ENCODE measurements at places on chromosomes 6 and 20.

GRCh38 chr6:18264219-18264922, at the start of gene DEK:
Gene DEK, minus strand, starts transcription at chr6:18264530. Its CDS starts 543 bp downstream, at chr6:18263987.
- peak; percentile 85 for DNase-seq

DNA sequence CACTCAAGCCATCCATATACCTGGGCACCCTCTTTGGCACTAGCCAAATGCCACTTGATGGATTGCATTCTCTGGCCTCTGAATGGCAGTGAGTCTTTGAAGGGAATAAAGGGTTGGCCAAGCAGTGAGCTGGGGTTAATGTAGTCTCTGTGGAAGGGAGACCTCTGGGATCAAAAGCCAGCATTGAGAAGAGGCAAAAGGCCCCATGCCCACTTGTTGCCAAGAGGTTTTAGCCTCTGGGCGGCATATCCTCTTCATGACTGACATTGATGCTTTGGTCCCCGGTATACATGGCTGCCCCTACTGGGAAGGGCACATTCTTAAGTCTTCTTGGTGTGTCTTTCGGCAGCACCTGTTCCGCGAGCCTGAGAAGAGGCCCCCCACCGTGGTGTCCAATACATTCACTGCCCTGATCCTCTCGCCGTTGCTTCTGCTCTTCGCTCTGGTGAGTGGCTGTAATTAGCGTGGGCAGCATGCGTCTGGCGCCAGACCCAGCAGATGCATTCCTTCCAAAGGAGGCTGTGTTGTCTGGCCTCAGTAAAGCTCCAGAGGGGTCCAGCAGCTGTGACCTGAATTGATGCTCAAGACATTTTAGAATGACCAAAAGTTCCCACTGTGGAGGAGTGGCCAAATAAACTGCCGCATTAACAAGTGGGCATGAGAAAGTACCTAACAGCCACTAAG, 29.5 kb downstream of the GHRH start:
- DNase-seq: no peak

DNA sequence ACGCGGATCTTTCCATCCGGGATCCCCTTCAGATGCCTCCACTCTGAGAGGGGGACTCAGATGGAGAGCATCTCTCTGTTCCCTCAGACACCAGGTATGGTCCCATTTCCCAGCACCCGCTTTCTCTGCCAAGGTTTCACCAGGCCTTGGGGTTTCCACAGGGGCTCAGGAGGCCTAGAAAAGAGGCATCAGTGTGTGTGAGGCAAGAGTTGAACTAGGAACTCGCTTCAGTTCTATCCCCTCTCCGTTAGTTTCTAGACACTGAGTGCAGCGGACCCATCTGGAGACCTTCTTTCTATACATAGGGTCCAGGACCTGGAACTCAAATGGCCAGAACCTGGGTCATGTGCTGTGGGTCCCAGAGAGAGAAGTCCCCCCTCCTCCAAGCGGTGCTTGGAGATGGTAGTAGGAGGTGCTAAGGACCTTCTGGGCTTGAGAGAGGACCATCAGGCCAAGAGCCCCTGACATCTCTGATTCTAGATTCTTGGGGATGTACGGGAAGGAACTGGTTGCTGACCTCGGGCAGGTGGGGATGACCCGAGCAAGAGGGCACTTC, 2.1 kb downstream of the SLC12A5 start:
- no peak for DNase-seq

DNA sequence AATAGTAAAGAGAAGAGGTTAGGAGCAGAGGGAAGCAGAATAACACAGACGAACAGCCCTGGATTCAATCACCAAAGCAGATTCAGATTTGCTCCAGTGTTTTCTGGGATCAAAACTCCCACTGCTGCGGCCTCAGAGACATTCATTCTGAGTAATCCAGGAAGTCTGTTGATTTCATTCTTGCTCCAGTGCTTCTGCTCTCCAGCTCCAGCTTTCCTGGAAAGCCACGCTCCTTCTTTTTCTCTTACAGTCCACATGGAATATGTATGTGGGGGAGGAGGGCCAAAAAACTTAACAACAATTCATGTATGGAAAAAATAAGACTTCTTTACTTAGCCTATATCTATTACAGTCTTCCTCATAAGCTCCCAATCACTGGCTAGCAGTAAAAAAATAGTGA, 26.4 kb upstream of the UST start:
- DNase-seq: no peak

- DNase-seq: no peak
Measured at GRCh38 chr20:57940868-57941522, 231.2 kb upstream of the PMEPA1 start.

DNA sequence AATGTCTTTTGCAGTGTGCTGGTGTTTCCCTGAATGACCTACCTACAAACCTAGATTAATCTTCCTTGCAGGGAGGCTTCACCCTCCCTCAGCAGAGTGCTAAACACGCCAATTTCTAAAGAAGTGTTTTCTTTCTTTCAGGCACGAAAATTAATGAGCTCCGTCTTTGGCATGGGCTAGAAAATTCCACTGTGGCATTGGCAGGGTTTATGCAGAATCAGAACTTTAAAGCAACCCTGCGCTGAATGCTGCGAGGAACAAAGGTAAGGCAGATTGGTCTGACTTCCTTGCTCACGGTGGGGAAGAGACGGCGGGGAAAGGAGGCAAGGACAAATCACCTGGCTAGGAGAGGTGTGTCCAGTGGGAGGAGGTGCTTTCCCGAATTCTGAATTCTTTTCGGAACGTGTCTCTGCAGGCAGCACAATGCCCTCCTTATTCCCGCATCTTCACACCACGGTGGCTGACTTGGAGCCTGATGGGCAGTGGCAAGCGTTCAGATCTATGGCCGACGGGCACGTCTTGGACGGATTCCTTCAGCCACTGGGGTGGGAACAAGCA, 6.2 kb upstream of the BANF2 start:
- DNase-seq: no peak

DNA sequence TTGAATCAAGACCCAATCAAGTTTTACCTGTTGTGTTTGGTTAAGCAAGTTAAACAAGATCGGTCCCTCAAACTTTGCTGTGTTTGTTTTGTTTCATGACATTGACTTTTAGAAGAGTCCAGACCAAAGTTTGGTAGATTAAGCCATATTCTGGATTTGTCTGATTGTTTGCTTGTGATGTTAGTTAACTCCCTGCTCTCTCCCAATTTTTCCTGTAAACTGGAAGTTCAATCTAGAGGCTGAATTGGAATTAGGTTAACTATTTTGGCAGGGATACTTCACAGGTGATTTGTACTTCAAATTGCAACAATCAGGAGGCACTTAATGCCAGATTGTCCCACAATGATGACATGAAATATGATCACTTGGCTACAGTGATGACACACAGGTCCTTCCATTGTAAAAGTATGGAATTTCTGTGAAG, 13.6 kb upstream of the SH3BGRL2 start:
- no peak for DNase-seq

GRCh38 chr20:34980543-34981233, 25.0 kb downstream of the MYH7B start:
- no peak for DNase-seq

DNA sequence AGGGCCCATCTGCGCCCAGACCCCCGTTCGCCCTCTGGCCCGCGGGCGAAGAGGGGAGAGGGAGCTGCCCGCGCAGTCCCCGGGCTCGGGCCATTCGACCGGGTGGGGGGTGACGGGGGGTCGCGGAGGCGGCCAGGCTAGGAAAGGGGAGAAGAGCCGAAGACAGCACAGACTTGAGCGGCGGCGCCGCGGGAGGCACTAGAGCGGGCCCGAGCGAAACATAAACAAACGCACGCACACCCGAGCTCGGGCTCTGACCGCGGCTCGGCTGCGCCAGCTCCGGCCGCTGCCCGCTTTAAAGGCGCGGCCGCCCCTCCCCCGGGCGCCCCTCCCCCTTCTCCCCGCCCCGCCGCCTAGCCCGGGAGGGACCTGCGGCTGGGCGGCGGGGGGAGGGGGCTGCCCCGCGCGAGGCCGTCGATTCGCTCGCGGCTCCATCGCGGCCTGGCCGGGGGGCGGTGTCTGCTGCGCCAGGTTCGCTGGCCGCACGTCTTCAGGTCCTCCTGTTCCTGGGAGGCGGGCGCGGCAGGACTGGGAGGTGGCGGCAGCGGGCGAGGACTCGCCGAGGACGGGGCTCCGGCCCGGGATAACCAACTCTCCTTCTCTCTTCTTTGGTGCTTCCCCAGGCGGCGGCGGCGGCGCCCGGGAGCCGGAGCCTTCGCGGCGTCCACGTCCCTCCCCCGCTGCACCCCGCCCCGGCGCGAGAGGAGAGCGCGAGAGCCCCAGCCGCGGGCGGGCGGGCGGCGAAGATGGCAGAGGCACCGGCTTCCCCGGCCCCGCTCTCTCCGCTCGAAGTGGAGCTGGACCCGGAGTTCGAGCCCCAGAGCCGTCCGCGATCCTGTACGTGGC, at the start of gene FOXO3:
FOXO3 (plus strand) TSS at position 455 of the 846 bp plus-strand sequence; CDS start at position 747, 292 bp downstream.
- DNase-seq: peak; percentile 82

DNA sequence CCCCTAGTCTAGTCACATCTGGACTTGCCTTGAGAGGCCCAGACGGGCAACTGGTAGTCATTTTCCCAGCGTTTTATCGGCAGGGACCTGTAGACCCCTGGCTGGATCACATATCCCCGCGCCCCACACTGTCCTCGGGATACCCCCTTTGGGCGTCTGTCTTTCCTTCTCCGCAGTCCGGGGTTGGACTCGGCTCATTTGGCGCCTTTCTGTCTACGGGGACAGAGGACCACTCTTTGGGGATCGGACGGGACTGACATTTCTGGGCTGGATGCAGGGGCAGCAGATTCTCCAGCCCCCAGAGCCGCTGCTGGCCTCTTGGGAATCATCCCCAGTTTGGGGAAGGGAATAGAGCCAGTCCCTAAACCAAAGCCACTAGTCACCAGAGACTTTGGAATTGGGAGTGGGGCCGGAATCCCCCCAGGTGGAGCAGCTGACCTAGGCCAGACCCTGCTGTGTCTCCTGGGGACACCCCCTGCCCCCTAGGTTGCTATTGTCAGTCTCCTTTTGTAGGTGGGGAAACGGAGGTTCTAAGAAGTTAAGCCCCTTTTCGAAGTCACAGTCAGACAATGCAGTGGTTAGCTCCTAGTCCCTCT, 734 bp downstream of the FAM110A start:
- no peak for DNase-seq

GRCh38 chr6:33828452-33828763, 24.6 kb upstream of the MLN start:
- no peak for DNase-seq

DNA sequence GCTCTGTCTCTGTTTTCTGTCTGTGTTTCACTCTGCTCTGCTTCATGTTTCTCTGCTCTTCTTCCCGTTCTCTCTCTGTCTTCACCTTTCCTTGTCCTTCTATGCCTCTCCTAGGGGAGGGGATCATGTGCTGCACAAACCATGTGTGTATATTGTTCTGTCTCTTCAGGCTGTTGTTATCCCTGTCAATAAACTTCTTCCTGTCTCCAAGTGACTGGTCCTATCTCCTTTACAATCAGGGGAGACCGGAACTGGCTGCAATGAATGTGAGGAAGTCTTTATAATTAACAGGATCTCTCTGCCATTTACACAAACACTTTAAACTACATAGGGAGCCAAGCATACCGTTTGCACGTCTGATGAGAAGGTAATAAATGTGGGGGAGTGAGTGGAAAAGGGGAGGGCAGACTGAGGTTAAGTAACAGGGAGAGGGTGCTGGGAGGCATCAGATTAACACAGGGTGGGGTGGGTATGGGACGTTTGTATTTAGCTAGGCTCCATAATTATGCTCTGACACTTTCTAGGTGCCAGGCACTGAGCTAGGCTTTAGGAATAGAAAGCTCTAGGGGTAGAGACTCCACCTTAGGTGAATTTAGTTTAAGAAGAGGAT, 626.1 kb downstream of the DHX35 start:
- no peak for DNase-seq

DNA sequence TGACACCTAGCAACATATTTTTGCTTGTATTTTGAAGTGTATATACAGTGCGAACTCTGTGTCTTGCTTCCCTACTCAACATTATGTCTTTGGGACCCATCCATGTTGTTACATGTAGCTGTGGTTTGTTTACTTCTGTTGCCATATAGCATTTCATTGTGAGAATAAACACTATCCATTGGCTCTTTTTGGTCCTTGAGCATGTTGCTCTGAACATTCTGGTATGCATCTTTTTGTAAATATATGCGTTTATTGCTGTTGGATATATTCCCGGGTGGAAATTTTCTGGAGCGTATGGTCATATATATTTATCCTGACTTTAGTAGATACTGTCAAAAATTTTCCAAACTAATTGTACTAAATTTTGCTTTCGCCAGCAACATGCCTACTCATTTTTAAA, 222.5 kb upstream of the SPTLC3 start:
- DNase-seq: no peak

DNA sequence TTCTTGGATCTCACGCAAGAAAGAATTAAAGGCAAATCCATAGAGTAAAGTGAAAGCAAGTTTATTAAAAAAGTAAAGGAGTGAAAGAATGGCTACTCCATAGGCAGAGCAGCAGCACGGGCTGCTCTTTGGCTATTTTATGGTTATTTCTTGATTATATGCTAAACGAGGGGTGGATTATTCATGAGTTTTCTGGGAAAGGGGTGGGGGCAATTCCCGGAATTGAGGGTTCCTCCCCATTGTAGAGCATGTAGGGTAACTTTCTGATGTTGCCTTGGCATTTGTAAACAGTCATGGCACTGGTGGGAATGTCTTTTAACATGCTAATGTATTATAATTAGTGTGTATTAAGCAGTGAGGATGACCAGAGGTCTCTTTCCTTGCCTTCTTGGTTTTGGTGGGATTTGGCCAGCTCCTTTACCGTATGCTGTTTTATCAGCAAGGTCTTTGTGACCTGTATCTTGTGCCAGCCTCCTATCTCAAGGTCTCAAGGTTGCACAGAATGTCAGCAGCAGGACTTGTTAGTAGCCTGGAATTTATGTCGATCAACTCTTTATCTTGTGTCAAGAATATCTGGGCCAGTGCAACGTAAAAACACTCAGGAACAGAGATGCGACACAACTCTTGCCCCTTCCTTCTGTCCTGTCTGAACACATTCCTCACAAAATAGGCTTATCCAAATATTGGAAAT, 931.4 kb downstream of the QKI start:
- no peak for DNase-seq

GRCh38 chr6:17381424-17382147, 11.8 kb upstream of the CAP2 start:
- DNase-seq: no peak

- no peak for DNase-seq
Measured at GRCh38 chr6:53792016-53792415, 2.8 kb upstream of the LRRC1 start.

GRCh38 chr20:45450097-45450818, 19.3 kb upstream of the WFDC2 start:
- DNase-seq: no peak

DNA sequence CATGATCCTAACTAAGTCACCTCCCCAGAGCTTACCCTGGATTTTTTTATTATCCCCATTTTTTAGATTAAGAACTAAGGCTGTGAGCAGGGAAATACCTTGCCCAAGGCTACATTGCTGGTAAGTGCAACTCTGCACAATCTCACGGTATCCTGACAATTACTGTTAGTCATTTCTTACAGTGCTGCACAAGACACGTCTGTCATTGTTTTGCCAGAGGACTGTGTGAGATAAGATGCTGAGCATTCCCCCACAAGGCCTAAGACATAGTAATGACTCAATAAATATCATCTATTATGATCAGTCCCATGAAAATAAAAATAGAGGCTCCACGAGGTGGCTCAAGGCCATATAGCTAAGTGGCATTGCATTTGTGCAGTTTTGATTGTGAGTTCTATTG, 21.0 kb downstream of the PFDN4 start:
- DNase-seq: no peak

- DNase-seq: no peak
Measured at GRCh38 chr6:92125681-92126080, 1293.7 kb downstream of the EPHA7 start.

GRCh38 chr6:127954082-127954481, 53.2 kb upstream of the THEMIS start:
- DNase-seq: no peak
